ENCODE measurements at places on chromosomes 13 and 19.

DNA sequence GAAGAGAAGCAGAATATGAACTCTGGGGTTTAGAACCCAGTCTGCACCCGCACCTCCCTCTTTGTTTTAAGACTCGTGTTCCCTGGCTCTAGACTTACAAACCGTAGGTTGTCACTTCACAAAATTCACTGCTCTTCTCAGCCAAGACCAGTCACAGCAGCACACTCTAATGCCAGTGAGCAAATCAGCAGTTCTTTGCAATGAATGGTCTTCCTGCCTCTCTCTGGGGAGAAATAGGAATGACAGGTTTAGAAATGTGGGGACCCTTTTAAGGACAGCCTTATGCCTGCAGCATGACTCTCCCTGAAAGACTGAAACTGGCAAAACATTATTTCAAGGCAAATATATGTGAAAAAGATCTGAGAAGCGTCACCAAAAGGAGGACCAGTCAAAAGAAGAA, 156.9 kb downstream of the KCTD15 start:
- DNase-seq, result peak; percentile 12

DNA sequence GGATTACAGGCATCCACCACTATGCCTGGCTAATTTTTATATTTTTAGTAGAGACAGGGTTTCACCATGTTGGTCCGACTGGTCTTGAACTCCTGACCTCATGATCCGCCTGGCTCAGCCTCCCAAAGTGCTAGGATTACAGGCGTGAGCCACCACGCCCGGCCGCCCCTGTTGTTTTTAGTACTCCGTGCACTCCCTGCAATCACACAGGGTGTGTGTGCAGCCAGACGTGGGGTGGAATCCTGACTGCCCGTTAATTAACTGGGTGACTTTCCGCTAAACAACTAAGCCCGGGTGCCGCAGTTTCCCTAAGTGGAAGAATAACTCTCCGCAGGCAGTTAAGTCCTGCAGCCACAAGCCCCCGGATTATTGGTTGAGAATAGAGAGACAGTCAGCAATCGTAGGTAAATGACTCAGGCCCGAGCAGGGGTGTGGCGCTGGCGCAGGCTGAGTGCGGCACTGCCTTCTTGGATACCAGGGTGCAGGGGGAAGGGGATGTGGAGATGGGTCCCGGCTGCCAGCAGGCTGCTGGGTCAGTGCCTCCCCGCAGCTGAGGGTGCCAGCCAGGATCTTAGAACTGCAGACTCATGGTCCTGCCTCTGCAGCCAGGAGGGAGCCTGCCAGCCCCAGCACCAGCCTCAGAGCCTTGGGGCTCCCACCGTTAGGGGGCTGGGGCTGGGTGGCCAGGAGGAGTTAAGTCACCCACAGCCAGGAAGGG, 6.1 kb upstream of the FXYD3 start:
- DNase-seq, result no peak

- no peak for DNase-seq
Observed at GRCh38 chr13:31903111-31903815, 128.3 kb upstream of the FRY start.

DNA sequence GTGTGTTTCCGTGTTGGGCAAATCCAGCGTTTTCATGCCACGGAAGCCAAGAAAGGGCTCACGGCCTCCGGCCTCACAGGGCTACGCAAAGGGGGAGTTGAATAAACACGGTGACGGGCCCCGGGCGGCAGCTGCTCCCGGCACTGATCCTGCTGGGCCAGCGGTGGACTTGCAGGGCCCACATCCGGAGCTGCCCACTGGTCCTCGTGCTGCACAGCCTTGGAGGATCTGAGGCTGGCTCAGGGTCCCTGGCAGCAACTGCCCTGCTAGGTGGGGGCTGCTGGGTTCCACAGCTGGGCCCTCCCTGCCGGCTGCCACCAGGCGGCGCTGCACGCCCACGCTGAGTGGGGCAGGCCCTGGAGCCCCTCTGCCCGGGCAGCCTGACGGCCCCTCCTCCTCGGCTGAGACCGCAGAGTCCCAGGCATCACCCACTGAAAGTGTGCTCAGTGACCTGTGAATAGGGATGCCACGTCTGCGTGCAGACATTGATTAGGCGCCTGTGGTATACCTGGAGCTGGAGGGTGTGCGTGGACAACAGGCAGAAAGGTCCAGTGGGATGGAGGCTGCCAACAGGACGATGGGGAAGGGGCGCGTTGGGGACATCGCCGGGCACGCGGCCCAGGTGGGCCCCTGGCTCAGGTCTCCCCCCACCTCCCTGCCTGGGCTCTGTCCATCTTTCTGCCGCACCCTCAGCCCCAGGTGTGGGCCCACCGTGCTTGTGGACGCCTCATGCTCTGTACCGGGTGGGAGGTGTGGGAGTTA, 5.3 kb upstream of the HCN2 start:
- no peak for DNase-seq

DNA sequence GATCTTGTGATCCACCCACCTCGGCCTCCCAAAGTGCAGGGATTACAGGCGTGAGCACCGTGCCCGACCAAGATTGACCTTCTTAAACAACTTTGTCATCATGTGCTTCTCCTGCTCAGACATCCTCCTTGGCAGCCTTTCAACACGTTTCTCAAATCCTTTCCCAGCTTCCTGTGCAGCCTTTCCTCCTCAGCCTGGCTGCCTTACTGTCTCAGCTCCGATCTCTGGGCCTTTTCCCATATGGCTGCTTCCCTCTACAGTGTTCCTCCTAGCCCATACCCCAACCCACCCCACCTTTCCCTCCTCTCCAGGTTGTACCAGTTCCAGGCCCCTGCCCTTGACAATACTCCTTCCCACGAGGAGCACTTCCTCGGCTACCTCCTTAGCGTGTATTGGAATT, 7.2 kb downstream of the PHF11 start:
- no peak for DNase-seq

DNA sequence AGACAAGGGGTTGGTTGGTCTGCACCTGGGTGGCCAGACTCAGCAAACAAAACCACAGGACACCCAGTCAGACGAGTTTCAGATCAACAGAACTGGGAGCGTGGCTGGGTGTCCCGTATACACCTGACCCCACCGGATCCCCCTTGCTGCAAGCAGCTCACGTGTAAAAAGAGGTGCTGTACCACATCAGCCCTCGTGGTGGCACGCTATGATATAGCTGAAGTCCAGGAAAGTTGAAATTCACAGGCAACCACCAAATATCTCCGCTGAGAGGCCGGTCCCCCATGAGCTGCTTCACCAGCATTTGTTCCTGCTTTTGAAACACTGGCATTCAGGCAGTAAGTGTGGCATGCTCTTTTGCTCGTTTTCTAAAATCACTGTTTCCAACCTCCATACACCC, 92.3 kb downstream of the TUBA3C start:
- no peak for DNase-seq

GRCh38 chr13:111458001-111458531, 137.6 kb downstream of the TEX29 start:
- DNase-seq, result no peak

DNA sequence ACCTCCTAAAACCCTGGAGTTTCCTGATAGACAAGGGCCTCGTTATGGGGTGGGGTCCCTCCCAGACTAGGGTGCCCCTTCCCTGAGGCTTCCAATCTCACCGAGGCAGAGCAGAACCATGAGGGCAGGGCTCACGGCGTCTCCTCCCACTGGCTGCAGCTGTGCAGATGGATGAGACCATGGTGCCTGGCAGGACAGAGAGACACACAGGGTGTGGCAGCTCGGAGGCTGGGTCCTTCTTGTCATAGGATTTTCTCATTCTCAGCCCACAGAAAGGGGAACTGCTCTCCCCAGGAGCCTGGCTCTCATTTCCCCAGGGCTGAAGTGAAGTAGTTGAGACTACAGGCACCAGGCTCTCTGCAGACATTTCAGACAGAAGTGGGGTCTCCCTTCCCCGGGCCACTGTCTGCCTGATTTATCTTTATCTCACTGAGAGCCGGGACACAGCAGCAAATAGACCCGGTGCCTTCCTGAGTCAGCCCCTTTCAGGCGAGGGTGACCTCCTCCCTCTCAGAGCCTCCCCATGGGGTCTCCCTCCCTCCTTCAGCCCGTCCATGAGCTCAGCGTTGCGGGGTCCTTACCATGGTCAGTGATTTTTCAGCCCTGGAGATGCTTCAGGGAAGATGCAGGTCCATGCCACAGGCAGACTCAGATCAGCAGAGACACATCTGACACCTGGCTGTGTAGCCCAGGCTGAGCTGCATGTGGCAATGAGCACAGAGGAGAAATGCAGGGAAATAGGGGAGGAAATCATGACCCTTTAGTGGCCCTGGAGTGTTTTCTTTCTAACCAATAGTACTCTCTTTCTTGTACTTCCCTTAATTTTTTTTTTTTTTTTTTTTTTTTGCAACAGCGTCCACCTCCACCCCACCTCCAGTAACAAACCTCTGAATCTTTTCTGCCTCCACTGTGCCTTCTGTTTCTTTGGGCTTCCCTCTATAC, at the start of gene LILRA5:
Gene LILRA5 (minus strand): TSS at position 731 of the 942 bp plus-strand sequence. CDS start 147 bp downstream, at position 584.
- DNase-seq, result no peak

DNA sequence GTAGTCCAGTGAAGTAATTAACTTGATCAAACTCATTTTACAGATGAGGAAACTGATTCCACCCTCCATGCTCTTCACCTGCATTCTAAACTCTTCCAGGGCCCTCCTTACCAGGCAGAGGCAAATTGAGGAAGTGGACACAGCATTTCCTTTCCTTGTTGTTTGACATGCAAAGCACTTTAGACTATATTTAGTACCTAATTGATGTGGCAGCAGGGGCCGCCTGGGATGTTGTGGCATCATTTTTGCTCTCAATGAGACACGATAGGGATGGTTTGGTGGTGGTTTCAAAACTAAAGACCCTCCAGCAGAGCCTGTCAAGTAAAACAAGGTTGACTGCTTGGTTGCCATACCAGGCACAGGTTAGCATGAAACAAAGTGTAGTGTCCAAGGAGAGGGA, 7.9 kb downstream of the SIPA1L3 start:
- no peak for DNase-seq

GRCh38 chr13:29369060-29369743, 226.3 kb downstream of the SLC7A1 start:
- no peak for DNase-seq

DNA sequence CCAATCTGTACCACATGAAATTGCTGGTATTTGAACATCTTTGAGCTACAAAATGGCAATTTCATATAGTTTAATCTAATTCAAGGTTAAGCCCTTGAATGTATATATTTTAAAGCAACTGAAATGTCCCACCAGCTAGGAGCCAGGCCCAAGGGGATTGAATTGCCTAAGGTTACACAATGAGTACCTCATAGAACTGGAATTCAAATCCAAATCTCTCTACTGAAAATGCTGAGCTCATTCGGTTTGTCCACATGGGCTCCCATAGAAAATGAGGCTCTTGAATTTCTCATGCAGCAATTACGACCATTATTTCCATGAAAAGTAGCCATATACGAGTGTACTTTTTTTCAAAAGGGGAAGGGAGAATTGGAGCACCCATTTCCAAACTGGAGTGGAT, 31.5 kb upstream of the FNDC3A start:
- DNase-seq, result no peak

- DNase-seq, result no peak
Observed at GRCh38 chr13:49314344-49314882, 66.7 kb downstream of the CDADC1 start.

- DNase-seq, result no peak
Observed at GRCh38 chr13:40644838-40645604, 21.4 kb downstream of the FOXO1 start.

- DNase-seq, result no peak
Observed at GRCh38 chr13:21799671-21800070, 128.8 kb downstream of the FGF9 start.

GRCh38 chr13:43391036-43391435, 367.6 kb downstream of the DNAJC15 start:
- DNase-seq, result no peak

DNA sequence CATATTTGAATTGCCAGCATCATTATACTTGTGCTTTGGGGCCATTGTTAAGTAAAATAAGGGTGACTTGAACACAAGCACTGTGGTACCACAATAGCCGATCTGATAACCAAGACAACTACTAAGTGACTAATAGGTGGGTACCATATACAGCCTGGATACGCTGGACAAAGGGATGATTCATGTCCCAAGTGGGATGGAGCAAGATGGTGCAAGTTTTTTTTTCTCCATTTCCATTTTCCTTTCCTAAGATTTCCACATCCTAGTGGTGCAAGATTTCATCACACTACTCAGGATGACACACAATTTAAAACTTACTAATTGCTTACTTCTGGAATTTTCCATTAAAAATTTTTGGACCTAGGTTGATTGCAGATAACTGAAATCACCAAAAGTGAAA, 15.1 kb downstream of the BRCA2 start:
- DNase-seq, result no peak

DNA sequence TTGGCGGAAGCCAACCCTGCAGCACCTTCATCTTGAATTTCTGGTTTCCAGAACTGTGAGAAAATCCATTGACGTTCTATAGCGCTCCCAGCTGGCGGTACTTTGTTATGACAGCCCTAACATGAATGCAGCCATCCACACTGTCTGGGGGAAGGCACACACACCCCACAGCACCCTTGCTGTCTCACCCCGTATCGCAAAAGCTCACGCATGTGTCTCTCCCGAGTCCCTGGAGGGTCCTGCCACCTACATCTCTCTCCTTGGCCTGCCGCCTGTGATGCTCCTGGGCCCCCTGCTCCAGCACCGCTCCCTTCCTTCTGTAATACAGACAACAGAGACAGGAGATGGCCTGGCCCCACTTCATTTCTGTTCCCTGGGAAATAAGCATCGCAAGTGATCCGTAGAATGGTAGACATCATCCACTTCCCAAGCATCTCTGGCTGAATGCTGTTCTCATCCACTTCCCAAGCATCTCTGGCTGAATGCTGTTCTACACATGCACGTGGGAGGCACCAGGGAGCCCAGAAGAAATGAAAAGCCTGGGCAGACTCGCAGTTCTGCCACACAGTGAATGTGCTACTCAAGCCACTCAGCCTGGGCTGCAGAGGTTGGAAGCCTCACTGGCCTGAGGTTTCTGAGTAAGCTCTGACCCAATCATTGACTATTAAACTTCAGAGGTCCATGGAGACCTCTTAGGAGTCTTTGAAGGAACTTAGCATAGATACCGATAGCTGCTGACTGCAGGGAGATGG, 29.6 kb downstream of the EPN1 start:
- DNase-seq, result no peak

GRCh38 chr19:8899356-8899755, 67.2 kb downstream of the MBD3L1 start:
- no peak for DNase-seq

GRCh38 chr13:91248249-91248648, 99.2 kb upstream of the MIR17HG start:
- no peak for DNase-seq

DNA sequence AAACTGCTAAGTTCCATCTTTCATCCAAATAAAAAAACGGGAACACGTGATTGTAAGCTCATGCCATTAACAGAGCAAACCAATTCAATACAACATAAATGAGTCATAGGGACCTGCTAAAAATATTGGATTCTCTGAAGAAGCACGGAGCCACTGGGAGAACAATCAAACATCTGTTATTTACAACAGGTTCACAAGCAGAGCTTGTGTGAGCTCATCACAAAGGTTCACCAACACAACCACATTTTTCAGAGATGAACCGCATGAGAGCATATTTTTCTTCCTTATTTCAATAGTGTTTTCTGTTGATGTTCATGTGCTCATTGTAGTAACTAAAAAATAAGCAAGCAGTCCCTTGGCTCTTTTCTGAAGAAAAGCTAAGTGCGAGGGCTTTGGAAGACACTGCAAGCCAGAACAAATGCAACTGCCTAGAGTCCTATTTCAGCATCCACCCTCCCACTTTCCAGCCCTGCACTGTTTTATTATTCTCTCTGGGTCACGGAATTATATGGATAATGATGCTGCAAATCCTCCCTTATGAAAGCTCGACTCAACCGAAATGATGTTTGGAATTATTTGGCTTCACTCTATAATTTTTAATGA, 545.8 kb downstream of the LIG4 start:
- DNase-seq, result no peak

- no peak for DNase-seq
Observed at GRCh38 chr19:29548483-29549085, 22.8 kb downstream of the VSTM2B start.
